A549 (cell line): ENCODE measurements at places on chromosomes 5 and 9. TPM values are rescaled to one million over a fixed set of nuclear protein-coding genes. Genes with fewer than 3 reads are reported as not detected.

TAF11L10 gene
- not detected in 3 replicates for polyA plus RNA-seq

DNA sequence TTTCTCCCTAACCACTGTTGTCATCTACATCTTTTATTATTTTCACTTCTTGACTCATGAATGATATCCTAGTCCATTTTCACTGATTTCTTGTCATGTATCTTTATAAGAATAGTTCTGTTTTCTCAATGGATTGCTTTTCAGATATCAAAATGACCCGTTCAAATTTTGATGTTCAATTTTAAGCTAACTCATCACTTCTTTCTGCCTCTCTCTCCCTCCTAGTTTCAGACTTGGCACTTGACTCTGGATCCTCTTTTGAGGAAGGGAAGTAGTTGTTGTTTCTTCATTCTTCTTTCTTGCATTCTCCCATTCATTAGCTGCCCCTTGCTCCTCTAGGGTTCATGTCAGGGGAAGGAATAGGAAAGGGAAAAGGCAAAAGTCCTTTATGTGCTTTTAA, 23.7 kb downstream of the CSNK1G3 start:
- DNase-seq: no peak

DNA sequence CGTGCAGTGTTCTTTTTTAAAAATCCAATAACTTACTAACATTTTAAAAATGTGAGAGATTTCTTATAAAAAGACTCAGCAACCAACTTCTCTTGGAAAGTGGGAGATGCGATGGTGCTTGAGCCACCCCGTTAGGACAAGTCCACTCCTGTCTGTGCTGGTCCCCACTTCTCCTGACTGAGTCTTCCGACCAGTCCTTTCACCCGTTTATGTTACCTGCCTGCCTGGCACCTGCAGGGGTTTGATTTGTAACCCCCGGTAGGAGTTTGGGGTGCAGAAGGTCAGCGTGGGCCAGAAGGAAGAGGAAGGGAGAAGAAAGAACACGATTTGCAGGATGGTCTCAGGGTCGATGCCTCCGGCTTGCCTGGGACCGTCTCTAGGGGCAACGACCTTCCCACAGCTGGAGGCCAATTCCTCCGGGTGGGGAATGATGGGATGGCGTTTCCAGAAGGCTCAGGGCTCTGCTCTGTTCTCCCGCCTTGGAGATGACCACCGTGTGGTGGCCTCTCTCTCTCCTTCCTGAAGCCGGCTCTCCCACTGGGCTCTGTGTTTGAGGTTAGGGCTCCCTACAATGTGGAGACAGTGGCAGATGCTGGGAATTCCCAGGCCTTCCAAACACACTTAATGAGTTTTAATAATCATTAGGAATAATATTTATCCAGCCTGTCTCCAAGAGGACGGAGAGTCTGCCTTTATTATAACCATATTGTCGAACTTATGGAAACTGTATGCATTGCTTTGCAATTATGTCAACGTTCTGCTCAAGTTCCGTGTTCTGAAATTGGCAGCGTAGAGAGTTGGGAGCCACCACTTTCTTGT, 14.8 kb downstream of the COL27A1 start:
- no peak for DNase-seq

DNA sequence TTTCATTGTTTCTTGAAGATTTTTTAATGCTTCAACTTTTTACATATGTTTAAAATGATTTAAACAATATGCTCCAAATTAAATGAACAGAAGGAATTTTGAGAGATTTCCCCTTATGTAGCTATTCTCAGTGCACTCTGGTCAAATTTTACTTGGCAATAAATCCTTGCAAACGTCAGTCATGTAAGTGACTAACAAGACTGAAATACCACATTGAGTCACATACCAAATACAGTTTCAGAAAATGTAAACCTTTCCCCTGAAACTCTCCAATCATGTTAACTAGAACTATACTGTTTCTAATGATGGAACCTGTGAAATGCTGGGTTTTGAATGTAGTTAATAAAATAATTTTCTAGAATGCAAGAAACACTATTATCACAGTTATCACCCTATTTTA, 29.6 kb downstream of the SAR1B start:
- DNase-seq: no peak

PCDHA9 gene
- 0.01 TPM in 1 of 3 replicates, not detected in the others for polyA plus RNA-seq

DNA sequence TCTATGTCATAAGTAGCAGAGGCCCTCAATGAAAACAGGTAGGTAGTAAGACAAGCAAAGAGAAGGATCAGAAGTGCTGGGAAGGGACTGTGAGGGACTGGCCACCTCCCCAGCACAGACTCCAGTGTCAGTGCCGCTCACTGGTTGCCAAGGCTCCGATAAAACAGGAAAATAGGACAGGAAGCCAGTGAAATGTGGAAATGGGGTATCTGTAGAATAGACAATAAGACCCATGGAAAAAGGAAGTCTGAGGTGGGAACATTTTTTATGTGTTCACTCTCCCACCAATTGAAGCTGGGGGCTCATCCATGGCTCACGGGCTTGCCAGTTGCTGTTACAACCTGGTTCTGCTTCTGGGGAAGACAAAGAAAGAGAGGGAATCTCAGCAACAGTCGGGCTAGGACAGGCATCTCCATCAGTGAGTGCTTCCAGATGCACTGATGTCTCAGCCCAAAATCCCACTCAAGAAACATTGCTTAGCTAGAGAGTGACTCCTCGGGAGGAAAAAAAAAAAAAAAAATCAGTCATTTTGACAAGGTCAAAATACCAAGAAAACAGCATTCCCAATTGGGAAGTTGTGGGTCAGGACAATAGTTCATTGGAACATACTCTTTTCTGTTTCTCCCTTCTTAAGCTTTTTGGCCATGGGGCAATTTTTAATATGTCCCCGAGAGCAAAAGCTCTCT, 27.6 kb upstream of the NFIB start:
- DNase-seq: no peak

- DNase-seq: no peak
Measured at GRCh38 chr5:132458651-132459030, 31.9 kb downstream of the IRF1 start.

DNA sequence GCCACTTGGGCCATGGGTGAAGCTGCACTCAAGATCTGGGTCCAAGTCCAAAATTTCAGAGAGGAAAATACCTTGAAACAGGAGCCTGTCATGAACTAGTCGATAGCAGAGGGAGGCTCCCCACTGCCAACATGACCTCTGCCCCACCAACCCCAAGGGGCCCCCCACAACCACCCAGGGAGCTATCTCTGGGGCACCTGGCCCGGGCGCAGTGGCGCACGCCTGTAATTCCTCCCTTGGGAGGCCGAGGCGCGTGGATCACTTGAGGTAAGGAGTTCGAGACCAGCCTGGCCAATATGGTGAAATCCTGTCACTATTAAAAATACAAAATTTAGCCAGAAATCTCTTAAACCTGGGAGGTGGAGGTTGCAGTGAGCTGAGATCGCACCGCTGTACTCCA, 20.1 kb upstream of the HMCN2 start:
- no peak for DNase-seq

DNA sequence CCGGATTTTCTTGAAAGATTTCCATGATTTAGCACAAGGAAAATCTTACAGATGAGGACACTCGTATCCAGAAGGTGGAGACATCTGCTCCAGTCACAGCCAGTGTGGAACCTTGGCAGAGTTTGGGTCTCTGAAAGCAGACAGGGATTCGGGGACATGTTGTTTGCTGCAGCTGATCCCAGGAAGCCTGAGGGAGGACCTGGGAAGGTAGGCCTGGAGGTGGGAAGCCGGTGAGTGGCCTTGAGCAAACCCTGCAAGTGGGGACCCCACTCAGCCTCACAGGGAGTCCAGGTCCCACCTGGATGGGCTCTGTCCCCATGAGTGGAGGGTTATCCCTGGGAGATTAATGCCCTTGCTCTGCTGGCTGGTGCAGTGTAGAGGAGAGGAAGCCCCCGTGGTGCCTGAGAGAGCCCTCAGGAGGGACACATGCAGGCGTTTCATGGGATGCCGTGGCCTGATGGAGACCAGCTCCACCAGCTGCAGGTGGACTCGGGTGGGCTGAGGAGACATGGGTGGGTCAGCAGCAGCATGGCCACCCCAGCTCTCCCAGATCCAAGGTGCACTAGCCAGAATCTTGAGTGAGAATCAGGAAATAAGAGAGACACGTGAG, 7.8 kb downstream of the MRPS2 start:
- DNase-seq: no peak

SLC23A1 gene
- 4.0 to 5.1 TPM (median 4.3 TPM) in 3 replicates for polyA plus RNA-seq

DNA sequence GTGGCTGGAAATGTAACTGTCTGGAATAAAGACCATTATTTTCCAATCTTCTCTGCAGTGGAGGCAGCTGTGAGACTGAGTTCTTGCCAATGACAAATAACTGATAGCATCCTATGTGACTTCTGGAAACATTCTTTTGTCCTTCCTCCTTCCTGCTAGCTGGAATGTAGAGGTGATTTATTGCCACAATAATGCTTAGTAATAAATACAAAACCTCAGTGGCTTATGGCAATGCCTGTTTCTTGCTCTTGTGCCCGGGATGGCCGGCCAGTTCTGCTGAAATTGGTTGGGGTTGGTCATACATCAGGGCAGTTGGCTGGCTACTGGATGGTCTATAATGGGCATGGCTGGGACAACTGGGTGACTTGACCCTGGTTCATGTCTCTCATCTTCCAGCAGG, 12.2 kb upstream of the TEX48 start:
- DNase-seq: no peak

GRCh38 chr9:13437866-13438265, 158.4 kb upstream of the MPDZ start:
- DNase-seq: no peak

GMCL2 gene
- not detected in 3 replicates for polyA plus RNA-seq

PCDHGA9 gene
- polyA plus RNA-seq: 0.01 to 0.09 TPM (median 0.03 TPM) in 3 replicates

AGPAT2 gene
- polyA plus RNA-seq: 44.3 to 49.5 TPM (median 46.3 TPM) in 3 replicates

DNA sequence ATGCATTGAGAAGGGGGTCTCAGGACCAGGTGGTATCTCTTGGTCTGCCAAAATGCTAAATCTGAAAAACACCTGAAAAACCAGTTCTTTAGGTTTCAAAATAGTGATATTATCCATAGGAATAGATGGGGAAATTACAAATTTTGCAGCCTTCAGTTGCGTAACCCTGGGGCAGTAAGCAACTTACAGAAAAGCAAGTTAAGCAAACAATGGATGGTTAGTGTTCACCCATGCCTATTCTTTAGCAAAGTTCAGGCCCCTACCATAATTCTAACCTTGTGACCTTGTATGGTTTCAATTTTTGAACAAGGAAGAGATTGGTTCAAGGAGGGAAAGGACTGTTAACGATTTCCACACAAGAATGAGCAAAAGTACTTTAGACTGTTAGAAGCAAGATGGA, 24.5 kb downstream of the GLRX start:
- no peak for DNase-seq

GRCh38 chr5:1054018-1054798, 45.6 kb downstream of the NKD2 start:
- DNase-seq: no peak

GRCh38 chr9:129900263-129901027, 65.2 kb downstream of the USP20 start:
- DNase-seq: no peak

DNA sequence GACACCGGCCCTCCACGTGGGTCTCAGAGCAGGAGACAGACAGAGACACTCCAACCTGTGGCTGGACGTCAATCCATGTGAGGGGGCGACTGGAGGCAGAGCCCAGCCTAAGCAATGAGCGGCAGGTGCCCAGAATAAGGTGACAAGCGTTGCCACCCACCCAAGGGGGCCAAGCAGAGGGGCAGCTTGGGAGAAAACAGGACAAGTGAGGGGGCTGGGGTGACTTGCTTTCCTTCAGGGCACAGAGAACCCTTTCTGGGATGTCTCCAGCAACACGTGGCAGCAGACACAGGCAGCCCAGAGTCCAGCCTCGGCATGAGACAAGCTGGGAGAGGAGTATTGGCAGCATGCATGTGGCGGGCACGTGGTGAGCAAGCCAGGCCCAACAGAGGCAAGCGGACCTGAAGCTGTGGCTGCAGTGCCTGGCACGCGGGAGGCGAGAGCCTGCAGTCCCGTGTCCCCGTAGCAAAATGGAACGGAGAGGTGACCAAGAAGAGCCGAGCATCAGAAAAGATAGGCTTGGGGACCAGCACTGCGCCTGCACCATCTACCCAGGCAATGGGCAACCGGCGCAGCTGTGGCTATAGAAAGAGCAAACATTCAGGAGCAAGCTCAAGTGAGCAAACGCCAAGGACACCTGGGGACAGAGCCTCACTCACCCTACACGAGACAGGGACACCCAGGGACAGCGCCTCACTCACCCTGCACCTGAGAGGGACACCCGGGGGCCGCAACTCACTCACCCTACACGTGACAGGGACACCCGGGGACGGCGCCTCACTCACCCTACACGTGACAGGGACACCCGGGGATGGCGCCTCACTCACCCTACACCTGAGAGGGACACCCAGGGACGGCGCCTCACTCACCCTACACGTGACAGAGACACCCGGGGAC, 6.2 kb downstream of the TERT start:
- DNase-seq: no peak

PCDHGB3 gene
- polyA plus RNA-seq: 0.16 to 0.44 TPM (median 0.28 TPM) in 3 replicates

DNA sequence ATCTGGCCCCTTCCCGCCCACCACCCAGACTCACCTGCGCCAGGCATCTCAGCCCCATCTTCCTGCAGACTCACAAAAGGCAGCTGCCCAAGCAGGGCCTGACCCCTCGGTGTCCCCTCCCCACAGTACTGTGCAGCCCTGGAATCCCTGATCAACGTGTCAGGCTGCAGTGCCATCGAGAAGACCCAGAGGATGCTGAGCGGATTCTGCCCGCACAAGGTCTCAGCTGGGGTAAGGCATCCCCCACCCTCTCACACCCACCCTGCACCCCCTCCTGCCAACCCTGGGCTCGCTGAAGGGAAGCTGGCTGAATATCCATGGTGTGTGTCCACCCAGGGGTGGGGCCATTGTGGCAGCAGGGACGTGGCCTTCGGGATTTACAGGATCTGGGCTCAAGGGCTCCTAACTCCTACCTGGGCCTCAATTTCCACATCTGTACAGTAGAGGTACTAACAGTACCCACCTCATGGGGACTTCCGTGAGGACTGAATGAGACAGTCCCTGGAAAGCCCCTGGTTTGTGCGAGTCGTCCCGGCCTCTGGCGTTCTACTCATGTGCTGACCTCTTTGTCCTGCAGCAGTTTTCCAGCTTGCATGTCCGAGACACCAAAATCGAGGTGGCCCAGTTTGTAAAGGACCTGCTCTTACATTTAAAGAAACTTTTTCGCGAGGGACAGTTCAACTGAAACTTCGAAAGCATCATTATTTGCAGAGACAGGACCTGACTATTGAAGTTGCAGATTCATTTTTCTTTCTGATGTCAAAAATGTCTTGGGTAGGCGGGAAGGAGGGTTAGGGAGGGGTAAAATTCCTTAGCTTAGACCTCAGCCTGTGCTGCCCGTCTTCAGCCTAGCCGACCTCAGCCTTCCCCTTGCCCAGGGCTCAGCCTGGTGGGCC, 1.9 kb downstream of the IL13 start:
- DNase-seq: no peak

DNA sequence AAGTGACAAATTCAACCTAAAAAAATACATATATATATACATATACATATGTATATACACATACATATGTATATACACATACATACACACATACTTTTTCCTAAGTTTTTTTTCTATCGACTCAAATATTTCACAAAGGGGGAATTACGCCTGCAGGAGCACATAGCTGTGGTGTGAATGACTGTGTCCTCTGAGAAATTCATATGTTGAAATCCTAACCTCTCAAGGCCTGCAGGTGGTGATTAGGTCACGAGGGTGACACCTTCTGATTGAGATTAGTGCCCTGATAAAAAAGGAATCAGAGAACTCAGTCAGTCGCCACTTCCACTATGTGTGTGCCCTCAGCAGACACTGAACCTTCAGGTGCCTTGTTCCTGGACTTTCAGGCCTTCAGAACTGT, 248.7 kb downstream of the SEMA5A start:
- DNase-seq: no peak

ACOT12 gene
- not detected in 3 replicates for polyA plus RNA-seq
